ENCODE measurements at places on chromosomes 12 and 14. TPM values are rescaled to one million over a fixed set of nuclear protein-coding genes. Genes with fewer than 3 reads are reported as not detected.

The ZNF385A gene
- total RNA-seq, result 9.1 TPM

GRCh38 chr12:21429994-21430393 lies 7.5 kb upstream of the PYROXD1 start:
- DNase-seq, result no peak

DNA sequence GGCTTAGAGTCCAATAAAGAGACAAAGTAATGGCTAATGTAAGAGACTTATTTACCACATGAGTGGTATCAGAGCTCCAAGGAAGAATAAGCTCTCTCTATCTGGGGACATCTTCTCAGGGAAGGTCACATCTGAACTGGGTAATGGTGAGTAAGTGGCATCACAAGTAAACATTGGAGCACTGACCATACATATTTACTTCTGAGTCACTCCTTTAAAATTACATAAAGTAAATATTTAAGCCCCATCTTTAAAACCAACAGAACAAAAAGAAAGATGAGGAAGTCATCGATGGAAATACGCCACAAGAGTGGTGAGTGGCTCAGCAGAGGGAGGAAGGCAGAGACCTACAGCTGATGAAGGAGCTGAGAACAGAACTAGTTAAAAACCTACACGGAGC lies 159.9 kb downstream of the DUSP6 start:
- DNase-seq, result no peak

- no peak for DNase-seq
Measured at GRCh38 chr14:50089208-50089607, 27.2 kb downstream of the VCPKMT start.

DNA sequence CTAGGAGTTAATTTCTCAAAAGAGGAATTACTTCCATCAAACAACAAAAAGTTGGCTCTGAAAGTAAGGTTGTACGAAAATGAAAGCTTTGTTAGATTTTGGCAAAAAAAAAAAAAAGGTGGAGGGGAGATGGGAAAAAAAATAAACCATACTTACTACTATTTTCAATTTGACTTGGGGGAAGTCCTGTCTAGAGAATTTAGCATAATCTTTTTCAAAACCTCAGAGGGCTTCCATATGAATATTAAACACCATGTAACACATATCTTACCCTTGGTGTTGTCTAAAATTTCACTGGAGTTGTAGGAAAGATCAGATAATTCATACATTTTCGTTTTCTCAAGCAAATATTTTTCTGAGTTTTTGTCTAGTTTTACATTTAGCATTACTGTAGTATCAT lies 17.5 kb downstream of the GRIP1 start:
- no peak for DNase-seq

All from Calu3 (cell line).